ELF-1 (cell line): ENCODE measurements at places on chromosomes 16 and 17.
A peak's percentile ranks its signal among the peaks of the same experiment; 100 is the strongest.

DNA sequence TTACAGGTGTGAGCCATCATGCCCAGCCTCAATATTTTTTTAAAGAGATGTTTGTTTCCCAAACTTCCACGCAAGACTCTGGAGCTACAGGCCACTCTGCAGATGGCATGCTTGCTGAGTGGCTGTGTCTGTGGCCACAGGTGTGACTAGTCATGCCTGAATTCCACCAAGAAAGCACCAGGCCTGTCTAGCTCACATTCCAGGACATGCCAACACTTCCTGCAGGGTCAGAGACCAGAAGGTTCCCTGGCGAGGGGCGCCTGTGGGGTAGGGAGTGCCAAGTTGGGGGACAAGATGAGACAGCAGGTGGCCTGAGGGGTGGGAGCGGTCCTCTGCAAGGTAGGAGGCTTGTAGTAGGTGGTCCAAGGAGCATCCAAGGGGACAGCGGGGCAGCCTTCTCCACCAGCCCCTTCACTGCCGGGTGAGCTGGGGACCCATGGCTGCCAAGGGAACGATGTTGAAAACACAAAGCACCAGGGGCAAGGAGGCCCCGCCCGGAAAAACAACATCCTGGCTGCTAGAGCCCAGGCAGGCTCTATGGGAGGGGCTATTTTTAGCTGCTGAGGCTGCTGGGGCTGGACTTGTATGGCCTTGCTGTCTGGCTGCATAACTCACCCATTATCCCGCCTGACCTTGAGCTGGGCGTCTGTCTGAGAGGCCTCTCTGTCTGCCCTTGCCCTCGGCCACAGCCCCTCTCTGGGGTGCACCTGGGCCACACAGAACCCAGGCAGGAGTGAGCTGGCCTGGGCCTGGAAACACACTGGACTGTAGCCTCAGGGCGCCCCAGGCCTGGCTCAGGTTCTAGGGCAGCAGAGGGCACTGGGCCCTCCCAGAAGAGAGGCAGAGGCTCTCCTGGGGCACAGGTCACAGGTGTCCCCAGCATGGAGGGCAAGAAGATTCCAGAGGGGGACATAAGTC is 5.7 kb downstream of the TRIM47 start:
- peak; percentile 60 for DNase-seq

DNA sequence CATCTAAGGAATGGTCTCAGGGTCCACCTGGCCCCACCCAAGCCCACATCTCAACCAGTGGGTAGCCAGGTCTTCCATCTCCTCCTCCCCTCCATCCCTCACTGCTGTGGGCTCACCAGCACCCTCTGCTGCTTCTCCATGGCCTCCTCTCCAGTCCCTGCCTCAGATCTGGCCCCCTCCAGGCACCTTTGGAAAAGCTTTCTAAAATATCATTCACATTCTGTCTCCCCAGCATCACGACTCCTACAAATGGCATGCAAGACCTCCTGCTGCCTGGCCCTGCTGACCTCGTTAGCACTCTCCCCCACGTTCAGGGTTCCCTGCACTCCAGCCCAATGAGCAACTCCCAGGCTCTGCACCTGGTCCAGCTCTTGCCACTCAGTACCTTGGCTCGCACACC is 13.7 kb downstream of the GLP2R start:
- peak; percentile 37 for DNase-seq

DNA sequence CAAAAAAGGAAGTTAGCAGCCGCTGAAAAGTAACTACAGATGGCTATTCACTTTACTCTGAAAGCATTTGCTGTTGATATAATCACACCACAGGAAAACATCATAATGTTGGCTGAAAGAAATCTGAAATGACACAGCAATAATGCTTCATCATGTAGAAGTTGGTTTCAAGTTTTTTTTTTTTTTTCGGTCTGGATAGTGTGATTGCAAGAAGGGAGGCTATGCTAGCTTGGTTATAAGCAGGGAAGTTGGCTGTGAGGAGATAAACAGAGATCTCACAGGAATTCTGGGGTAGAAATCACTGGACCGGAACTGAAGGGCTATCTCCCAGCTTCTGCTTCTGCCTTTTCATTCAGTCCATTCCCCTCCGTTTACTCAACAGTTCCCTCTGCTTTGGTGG is 57.9 kb downstream of the MYO1D start:
- no peak for DNase-seq

GRCh38 chr17:72901083-72901482 is 191.4 kb downstream of the SLC39A11 start:
- DNase-seq = no peak

- DNase-seq = no peak
These were observed 3.1 kb upstream of the BANP start for GRCh38 chr16:87948119-87948545.
